ENCODE measurements at places on chromosomes 12 and 14.

- no peak for DNase-seq
Observed at GRCh38 chr14:71621980-71622605, 310.1 kb upstream of the RGS6 start.

GRCh38 chr12:101859664-101860607 lies 17.4 kb upstream of the DRAM1 start:
- no peak for DNase-seq

DNA sequence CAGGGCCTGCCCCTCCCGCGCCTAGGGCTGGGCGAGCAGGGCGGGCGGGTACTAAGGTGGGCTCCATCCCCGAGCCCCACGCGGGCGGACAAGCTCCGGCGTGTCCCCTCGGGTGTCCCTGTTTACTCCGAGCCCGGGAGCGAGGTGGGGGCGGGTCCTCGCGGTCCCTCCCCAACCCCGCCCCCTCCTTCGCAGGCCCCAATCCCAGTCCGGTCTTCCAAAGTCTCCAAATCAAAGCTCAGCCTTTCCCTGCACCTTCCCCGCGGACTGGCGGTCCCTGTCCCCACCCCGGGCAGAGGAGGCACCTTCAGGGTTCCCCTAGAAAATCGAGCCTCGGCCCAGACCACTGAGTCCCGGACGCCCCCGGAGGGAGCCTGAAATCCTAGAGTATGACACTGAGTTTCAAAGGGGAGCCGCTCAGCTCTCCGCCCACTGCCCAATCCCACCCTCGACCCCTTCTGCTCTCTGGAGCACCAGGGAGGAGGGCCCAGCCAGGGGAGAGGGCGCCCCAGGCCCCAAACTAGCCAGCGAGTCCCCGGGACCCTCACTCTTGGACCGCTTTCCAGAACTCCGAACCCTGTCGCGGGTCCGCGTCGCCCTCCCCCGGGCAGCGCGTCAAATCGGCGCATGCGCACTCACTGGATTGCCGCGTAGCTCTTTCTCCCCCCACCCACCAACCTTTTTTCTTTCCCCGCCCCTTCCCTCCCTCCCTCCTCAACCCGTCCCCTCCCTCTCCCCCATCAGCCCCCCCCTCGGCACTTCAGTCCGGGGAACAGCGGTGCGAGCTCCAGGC lies at the start of gene LRP1:
Gene LRP1 (plus strand): TSS at position 758 of the 793 bp plus-strand sequence. CDS start 482 bp downstream, outside the sequence.
- peak; percentile 84 for DNase-seq

DNA sequence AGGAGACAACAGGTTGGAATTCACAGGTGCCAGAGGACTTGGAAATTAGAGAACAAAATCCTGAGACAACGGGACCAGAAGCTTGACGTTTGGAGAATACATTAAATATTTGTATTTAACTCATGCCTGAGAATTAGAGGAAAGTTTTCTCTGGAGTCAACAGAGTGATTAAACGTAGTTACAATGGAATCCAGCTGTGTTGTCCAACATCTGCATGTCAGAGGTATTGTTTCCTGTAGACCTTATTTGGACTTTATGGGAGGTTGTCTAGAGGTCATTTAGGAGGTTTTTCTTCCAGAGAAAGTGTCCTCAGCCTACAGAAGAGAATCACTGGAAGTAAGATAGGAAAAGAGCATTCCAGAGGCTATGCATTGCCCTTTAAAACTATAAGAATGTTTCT lies 45.1 kb upstream of the RERGL start:
- no peak for DNase-seq

DNA sequence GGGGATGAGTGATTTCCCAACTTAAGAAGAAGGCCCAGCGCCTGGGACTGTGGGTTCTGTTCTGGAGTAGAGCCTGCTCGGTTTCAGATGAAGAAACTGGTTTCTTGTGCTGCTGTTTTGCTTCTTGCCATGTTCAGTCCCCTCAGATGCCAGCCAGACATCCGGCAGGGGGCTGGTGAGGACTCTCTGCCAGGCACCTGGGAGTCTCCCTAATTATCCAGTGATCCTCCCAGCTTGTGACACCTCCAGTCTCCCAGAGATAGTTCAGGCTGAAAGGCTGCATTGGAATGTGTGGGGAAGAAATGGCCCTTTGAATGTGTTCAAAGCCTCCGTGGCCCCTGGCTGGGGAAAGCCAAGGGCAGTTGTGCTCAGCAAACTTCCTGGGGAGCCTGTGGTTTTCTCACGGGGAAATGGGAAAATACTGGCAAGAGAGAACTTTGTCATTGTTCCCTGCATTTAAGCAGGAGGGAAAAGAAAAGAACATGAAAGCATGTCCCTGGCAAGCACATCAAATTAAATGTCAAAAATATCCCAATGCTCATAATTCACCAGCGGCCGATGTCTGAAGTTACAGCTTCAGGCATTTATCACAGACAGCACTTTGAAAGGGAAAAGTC lies 8.5 kb upstream of the SERPINA12 start:
- DNase-seq, result no peak

- no peak for DNase-seq
Observed at GRCh38 chr12:131222329-131223139, 268.8 kb downstream of the ADGRD1 start.

GRCh38 chr12:11686120-11686519 lies 36.6 kb downstream of the ETV6 start:
- DNase-seq, result no peak

- DNase-seq, result no peak
Observed at GRCh38 chr12:27338473-27338872, 5.8 kb downstream of the BMAL2 start.

DNA sequence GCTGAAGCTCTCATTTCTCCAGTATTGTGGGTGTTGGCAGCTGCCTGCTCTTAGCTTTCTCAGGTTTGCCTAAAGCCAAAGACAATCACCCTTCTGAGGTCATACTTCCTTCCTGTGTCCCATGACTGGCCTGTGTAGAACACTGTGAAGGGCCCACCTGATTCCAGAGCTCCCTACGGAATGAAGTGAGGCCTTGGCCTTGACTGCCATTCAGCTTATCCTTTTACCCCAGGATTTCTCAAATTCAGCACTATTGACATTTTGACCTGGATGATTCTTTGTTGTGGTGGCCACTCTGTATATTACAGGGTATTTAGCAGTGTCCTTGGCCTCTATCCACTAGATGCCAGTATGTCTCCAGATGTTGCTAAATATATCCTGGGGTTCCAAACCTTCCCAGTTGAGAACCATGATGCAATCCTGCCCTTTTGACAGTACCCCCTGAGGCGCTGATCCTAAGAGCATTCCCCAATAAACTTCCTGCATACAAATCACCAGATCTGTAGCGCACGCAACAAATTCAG lies 112.3 kb upstream of the KRR1 start:
- no peak for DNase-seq

GRCh38 chr12:32891956-32892355 lies 4.6 kb downstream of the PKP2 start:
- DNase-seq, result no peak

- DNase-seq, result no peak
Observed at GRCh38 chr14:33650430-33650829, 300.4 kb downstream of the EGLN3 start.

DNA sequence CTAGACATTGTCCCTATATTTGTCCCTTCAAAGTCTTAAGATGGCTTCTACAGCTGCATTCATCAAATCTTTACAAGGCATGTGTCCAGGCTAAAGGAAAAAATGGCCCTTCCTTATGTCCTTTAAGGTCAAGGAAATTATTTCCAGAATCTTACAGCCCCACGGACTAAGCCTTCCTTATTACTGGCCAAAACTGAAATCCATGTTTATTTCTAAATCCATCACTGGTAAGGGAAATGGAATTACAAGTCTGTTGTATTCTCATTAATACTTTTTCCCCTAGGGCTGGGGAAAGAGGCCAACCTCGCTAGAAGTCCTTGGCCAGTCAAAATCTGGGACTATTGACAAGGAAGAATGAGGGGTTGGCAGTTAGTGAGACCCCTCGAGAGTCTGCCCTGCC lies 252.5 kb downstream of the TMEM132C start:
- no peak for DNase-seq

DNA sequence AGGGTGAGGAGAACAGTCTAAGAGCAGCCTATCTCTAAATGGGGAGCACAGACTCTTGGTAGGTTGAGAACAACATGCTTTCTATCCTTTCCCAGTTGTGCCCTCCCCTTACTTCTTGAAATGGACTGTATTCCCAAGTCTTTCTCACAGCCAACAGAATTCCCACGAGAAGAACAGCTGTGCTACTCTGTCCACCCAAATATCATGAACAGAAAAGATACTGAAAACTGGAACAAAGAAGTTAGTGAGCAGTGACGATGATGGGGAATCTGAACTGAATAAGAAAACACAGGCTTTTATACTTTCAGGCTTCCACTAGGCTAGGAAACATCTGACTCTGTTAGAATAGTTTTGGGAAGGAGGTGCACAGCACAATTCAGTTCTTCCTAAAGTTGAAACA lies 3.4 kb downstream of the NACA start:
- no peak for DNase-seq

GRCh38 chr12:124601706-124602105 lies 34.3 kb upstream of the NCOR2 start:
- no peak for DNase-seq

DNA sequence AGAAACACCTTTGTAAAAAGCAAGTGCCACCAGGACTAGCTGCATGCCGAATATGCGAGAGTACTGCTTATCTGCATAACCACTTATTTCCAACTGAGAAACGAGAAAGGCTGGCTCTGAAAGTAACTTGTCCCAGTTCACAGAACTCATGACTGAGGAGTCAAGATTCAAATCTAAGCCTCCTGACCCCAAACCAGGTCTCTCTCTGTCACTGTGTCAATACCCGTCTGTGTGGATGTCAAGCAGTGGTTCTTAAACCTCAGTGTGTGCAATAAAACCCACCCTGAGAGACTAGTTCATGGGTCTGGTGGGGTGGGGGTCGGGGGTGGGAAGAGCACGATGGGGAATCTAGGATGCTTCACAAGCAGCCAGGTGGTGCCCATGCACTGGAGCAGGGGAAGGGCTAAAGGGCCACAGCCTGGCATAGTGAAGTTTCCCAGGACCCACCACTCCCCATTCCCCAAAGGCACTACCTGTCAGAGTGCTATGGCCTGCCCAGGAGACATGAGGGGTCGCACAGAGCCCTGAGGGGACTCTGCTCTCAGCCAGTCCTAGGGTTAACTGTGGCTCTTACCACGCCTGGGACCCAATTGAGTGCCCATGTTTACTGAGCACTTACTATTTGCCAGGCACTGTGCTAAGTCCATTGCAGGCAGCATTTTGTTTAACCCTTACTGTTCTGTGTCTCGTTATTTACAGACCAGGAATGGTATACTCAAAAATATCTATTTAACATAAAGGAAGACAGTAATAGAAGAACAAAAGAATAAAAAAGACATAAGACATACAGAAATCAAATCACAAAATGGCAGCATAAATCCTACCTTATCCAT lies 33.4 kb upstream of the PNMA1 start:
- DNase-seq, result no peak

- no peak for DNase-seq
Observed at GRCh38 chr12:53096089-53096741, 1.3 kb upstream of the IGFBP6 start.

DNA sequence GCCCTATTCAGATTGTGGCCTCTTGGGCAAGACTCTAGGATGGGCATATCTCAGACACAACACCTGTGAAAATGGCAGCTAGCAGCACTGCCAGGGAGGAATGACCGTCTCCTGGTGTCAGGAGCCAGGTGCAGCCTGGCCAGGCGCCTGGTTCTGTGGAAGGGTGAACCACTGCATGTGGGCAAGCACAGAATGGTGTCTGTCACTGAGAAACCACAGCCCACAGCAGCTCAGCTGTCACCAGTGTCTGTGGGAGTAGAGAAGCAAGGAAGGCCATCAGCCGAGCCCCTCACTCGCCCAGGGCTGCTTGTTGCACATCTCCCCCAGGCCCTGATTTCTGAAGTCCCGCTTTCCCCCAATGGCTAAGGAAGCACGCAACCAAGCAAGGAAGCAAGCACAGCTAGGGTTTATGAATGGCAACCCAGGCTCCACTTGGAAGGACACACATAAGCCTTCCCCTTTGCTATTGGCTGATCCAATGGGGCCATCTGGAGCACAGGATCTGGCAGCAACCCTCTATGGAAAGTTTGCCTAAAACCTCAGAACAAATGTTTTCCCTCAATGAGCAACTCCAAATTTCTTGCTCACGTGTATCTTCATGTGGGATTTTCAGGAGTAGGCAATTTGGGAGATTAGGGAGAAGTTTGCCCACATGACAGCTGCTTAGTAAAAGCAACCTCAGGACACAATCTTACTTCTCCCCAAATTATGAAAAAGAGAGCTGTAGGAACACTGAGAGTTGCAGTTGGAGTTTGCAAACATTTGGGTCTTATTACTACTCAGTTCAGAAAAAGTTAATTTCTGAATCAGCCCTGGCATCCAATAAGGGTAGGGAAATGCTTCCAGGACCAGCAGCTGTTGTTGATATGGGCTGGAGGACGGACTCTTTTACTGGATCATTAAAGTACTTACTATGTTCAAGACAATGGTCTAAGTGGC lies 44.7 kb downstream of the GPHB5 start:
- no peak for DNase-seq

- no peak for DNase-seq
Observed at GRCh38 chr14:32083789-32084188, 6.7 kb downstream of the ARHGAP5 start.

DNA sequence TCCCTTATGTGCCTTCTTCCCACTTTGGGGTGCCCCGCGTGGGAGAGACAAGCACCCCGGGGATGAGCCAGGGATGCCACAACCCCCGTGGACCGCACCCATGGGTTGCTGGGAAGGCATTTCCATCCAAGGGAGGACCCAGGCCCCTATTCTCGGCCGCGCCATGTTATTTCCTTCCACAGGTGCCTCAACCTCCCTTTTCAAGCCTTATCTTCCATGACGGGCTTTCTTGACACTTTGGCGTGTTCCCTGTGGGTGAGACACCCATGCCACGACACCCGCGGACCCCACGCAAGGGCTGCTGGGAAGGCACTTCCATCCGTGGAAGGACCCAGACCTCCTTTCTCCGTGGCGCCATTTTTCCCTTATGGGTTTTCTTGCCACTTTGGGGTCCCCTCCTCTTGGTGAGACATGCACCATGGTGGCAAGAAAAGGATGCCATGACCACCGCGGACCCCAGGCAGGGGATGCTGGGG lies 269.2 kb downstream of the ALG10 start:
- DNase-seq, result no peak

DNA sequence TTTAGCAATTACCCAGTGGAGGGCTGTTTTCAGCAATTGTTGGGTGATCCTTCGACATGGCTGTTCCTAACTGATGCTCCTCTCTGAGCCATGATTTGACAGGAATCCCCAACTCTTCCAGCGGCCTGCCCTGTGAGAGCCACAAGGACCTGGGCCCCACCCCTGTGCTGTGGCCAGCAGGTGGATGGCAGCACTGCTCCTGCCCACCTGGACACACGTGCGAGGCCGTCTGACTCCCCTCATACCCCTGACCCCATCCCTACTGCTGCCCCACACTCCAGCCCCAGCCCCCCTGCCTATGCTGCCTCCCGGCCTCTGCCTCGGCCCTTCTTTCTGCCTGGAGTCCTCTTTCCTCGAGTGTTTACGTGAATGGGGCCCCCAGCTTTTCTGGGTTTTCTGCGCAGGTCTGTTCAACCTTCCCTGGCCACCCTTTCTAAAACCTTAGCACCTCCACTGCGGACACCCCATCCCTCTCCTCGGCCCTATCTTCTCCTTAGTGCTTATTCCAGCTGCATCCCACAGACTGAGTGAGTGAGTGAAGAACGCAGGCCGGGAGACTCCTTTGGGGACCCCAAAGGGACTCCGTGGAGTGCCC lies 111.4 kb downstream of the DICER1 start:
- no peak for DNase-seq
